ENCODE measurements at places on chromosomes 3 and 15. TPM values are rescaled to one million over a fixed set of nuclear protein-coding genes. Genes with fewer than 3 reads are reported as not detected.

- DNase-seq: no peak
- no peak overlapping the region for H3K4me3 ChIP-seq
- no peaks in the 10 kb centered on the region for H3K27me3 ChIP-seq
- no peak overlapping the region for H3K27ac ChIP-seq
- peaks cover 1% of the 10 kb centered on the region for H3K4me1 ChIP-seq
- no peaks in the 10 kb centered on the region for H3K36me3 ChIP-seq
Measured at GRCh38 chr3:122263974-122264588, 61.0 kb upstream of the CSTA start.

GRCh38 chr3:139302084-139302800 is 41.6 kb upstream of the MRPS22 start:
- H3K36me3 ChIP-seq: no peaks in the 10 kb centered on the region
- peaks cover 8% of the 10 kb centered on the region for H3K4me1 ChIP-seq
- H3K27ac ChIP-seq: peak overlapping the region; percentile 36
- no peak overlapping the region for H3K4me3 ChIP-seq
- no peaks in the 10 kb centered on the region for H3K27me3 ChIP-seq

DNA sequence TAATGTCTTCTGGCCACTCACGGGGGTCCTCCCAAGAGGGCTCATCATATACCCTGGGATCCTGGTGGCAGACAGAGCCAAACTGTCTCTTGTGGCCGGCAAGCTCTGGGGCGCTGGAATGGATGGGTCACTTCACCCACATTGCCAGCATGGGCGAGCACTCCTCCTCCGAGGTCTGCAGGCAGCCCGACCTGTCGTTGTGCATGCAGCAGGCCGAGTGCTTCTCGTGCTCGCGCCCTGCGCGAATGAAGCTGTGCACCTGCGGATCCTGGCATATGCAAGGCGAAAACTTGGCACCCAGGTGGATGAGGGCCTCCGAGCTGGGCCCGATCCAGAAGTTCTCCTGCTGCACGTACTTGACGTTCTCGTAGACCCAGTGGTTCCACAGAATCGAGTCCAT is 33.6 kb upstream of the GRIP2 start:
- no peak for DNase-seq
- no peaks in the 10 kb centered on the region for H3K4me1 ChIP-seq
- peaks cover 7% of the 10 kb centered on the region for H3K27me3 ChIP-seq

GRCh38 chr3:15631426-15632211 is 30.1 kb downstream of the BTD start:
- H3K36me3 ChIP-seq: no peaks in the 10 kb centered on the region
- no peak overlapping the region for H3K4me3 ChIP-seq
- H3K4me1 ChIP-seq: peaks cover 49% of the 10 kb centered on the region
- H3K27ac ChIP-seq: peak overlapping the region; percentile 61

MAP2K5 gene
- 18.1 TPM for total RNA-seq

All from heart right ventricle (tissue), 16 donors.